ENCODE measurements at places on chromosomes 1 and 21. TPM values are rescaled to one million over a fixed set of nuclear protein-coding genes. Genes with fewer than 3 reads are reported as not detected.
A peak's percentile ranks its signal among the peaks of the same experiment; 100 is the strongest.

Gene OPTC
- not detected for total RNA-seq

Gene NES
- 28.5 TPM for total RNA-seq

Gene ANGPTL3
- not detected for total RNA-seq

Gene FCGR3A
- total RNA-seq: 12.9 TPM

Gene INSRR
- total RNA-seq: 0.33 TPM

Gene PHGDH
- 17.7 TPM for total RNA-seq

Gene CCDC27
- total RNA-seq: not detected

DNA sequence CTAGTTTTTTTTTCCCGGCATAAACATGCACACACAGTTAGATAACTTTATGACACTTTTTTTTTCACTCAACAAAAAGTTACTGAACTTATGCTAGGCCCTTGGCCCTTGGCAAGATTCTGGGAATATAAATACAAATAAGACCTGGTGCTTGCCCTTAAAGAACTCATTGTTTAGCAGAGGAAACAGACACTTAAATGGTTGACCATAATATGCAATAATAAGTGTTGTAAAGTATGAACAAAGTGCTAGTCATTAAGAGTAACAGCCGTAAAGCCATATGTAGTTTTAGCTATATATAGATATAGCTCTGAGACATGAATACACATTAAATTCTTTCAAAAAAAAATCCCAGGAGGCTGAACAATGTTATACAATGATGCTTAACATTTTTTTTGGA, 198.3 kb downstream of the CYYR1 start:
- no peak for DNase-seq

GRCh38 chr1:78047106-78047505, 1.3 kb downstream of the GIPC2 start:
- DNase-seq: no peak

DNA sequence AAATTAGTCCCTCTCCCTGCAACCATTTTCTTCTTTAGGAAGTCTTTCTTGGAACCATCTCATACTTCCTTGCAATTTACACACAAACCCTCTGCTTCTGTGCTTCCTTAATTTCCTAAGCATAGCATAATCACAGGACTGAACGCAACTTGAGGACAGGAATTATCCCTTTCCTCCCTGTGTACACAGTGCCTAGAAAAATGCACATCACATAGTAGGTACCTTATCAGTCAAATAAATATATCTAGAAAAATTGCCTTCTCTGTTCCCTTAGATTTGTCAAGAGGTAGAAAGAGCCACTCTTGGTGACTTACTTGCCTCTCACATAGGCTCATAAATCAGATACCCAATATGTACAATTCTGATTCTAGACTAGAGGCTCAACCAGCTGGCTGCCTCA, 4.9 kb downstream of the ASPM start:
- DNase-seq: no peak

- no peak for DNase-seq
Observed at GRCh38 chr1:77534456-77534855, 148.0 kb downstream of the ZZZ3 start.

DNA sequence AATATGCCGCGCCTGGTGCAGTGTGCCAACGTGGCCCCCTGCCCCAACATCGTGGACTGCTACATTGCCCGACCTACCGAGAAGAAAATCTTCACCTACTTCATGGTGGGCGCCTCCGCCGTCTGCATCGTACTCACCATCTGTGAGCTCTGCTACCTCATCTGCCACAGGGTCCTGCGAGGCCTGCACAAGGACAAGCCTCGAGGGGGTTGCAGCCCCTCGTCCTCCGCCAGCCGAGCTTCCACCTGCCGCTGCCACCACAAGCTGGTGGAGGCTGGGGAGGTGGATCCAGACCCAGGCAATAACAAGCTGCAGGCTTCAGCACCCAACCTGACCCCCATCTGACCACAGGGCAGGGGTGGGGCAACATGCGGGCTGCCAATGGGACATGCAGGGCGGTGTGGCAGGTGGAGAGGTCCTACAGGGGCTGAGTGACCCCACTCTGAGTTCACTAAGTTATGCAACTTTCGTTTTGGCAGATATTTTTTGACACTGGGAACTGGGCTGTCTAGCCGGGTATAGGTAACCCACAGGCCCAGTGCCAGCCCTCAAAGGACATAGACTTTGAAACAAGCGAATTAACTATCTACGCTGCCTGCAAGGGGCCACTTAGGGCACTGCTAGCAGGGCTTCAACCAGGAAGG, 4.3 kb downstream of the GJB3 start:
- DNase-seq: no peak

GRCh38 chr1:234478152-234478480, 863 bp downstream of the TARBP1 start:
- peak; percentile 61 for DNase-seq

DNA sequence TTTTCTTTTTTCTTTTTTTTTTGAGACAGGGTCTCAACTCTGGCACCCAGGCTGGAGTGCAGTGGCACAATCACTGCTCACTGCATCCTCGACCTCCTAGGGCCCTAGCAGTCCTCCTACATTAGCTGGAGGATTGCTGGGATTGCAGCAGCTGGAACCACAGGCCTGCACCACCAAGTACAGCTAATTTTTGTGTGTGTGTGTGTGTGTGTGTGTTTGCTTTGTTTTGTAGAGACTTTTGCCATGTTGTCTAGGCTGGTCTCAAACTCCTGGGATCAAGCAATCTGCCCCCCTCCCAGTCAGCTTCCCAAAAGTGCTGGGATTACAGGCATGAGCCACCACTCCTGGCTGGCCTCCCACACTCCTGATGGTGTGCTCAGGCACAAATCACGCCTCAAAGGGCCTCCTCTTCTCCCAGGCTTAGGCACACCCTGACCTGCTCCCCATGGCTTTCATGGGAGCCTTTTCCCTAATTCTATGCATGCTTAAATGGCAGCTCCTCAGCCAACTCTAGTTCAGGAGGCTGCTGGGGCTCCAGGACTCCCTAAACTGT, 9.4 kb downstream of the FAM229A start:
- DNase-seq: no peak

DNA sequence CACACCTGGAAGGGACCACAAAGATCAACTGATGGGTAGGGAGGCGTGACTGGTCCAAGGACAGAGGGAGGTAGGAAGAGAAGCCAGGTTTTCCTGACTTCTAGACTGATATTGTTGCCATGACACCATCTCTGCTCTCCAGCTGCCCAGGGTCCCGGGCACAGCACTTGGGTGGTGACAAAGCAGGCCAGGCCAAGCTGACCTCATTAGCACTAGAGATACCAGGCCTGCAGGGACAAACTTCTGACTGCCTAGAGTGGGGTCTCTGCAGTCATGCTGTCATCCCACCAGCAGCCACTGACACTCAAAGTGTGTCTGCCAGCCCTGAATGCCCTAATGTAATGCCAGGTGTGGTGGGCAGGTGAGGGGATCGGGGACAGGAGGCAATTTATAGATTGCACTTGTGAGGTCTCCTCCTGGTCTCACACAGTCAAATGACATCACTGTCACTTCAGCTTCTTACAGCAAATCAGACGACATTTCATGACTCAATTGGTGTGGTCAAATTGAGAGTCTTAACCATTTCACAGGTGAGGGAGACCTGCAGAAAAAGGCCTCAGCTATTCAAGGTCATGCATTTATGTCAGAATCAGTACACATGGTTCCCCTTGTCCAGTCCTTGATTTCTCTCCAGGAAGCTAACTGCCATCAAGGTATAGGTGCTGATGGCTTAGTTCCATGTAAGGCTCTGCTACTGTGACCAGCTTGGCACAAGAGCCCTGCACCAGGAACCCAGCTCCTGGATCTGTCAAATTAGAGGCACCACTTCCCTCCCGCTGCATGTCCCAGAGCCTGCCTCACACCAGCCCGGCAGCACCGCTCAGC, 2.7 kb downstream of the SLC9A1 start:
- DNase-seq: no peak

DNA sequence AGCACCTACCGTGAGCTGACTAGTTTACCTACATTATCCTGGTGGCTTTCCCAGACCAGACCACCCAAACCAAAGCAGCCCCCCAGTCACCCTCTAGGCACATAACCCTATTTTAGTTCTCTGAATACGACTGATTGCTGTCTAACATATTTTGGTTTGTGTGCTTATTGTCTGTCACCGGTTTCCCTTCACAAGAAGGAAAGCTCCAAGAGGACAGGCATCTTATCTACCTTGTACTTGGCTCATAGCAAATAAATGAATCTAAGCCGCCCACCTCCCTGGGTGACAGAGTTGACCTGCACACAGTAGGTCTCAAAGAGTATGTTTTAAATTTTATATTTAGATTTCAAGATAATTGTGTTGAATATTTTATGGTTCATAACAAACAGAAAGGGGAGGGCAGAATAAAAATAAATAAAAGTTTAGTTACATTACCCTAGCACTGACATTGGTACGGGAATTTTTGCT, 904 bp upstream of the PRDX6 start:
- no peak for DNase-seq

GRCh38 chr1:17826165-17826488, 71.0 kb downstream of the ACTL8 start:
- DNase-seq: no peak

DNA sequence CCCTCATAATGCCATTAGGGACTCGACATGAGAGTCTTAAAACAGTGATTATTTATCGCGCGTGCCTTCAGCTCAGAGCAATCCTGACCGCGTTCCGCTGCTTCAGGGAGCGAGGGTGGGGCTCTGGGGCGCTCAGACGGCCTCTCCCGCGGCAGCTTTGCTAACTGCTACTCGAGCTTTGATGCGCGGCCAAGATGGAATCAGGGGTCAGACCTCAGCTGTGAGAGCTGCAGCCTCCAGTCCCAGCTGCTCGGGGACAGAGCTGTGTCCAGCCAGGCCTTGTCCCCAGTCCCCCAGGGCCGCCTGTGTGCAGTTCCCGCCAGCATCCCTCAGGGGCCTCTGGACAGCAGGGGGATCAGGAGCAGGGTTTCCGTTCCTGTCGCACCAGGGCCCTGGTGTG, 104.6 kb upstream of the TTC34 start:
- DNase-seq: no peak

DNA sequence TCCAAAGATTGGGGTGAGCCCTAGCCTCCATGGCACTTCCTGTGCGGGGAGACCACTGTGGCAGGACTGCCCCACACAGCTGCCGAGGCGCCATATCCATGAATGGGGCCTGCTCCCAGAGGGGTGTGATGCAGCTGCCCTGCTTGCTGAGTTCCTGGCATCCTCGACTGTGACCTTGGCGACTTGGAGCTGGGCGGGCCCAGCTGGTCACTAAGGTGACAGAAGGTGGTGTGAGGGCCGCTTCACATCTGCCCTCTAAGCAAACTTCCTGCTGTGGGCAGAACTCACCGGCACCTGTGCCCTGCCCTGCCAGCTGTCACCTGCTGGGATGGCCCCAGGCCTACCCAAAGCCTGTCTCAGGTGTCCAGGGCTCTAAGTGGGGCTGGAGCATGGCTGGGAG, 9.0 kb downstream of the TMEM61 start:
- no peak for DNase-seq

DNA sequence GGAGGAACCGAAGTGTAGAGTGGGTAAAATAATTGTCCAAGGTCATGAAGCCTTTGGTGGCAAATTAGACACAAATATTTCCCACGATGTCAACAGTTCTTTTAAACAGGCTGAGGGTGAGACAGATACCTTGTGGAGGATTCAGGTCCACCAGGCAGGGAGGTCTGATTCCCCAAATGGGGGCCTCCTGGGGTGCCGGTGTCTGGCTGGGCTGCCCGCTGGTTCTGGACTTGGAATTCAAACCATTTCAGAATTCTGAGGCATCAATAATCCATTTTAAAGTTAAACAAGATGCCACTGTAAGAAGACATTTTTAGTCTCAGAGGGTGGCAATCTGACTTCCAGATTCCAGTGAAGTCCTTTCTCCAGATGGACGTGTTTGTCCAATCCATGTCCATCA, 15.5 kb downstream of the KCNA10 start:
- no peak for DNase-seq

- no peak for DNase-seq
Observed at GRCh38 chr1:209761011-209761635, 5.3 kb downstream of the TRAF3IP3 start.

- no peak for DNase-seq
Observed at GRCh38 chr1:58927722-58928085, 143.9 kb upstream of the JUN start.

DNA sequence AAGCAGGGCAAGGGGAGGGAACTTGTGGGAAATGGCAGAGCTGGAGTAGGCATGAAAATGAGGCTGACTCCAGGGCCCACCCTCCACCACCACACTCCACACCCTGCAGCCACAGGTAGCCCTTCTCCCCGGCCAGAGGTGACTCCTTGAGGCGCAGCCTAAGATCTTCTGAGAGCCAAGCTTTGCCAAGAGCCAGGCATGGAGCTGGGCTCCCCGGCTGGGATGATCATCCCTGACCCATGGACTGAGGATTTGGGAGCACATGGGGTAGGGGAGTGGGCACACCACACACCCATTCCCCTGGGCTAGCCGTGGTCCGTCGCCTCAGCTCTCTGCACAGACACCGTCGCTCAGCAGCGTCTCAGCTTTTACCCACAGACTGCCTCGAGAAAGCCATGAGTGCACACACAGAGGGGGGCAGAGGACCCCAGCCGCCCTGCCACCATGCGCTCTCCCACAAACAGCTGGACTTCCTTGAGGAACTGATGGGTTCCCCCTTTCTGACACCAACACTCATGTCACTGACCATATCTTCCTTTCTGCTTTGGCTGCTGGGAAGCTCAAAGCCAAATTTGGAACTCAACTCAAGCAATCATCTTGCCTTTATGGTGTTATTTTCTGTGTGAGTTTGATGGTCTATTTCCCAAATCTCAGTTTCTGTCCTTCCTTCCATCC, 123.6 kb upstream of the RUNX3 start:
- DNase-seq: no peak

DNA sequence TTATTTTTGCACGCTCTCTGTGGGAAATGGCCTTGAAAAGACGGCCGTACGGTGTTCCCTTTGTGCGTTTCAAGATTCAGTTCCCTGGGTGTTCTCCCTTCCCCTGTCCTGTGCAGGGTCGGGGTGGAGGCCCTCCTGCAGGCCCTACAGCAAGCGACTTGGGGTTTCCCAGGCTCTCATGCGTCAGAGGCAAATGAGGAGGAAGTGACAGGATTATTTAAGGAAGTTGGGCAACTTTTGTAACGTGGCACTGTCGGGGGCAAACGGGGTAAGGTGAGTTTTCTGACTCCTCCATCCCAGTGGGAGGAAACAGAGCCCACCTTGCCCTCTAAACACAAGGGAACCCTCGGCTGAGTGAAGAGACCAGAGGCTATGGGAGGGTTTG, 16.1 kb upstream of the AJAP1 start:
- DNase-seq: no peak

- no peak for DNase-seq
Observed at GRCh38 chr1:3852711-3853485, 4.1 kb downstream of the CEP104 start.

- no peak for DNase-seq
Observed at GRCh38 chr21:34604556-34604955, 10.4 kb downstream of the RCAN1 start.

DNA sequence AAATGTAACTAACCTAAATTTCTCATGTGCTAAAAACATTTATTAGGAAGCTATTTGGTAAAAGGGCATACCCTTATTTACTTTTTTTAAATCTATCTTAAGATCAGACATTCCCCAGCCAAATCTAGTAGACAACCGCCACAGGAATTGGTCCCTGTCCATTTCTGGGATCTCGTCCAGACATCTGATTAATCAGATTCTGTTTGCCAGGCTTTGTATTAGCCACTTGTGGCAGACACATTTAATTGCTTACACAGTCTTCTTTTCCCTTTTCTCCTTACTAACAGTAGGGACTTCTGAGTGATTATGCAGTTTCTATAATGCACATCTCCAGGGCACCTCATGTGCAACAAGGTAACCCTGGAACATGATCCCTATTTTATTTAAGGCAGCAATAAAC, 449.0 kb upstream of the RGS18 start:
- DNase-seq: no peak

All from breast epithelium (tissue), 4 donors.